ENCODE measurements at places on chromosomes 1 and 21.

GRCh38 chr21:45030682-45031570 lies 43.5 kb upstream of the ADARB1 start:
- no peak for DNase-seq

DNA sequence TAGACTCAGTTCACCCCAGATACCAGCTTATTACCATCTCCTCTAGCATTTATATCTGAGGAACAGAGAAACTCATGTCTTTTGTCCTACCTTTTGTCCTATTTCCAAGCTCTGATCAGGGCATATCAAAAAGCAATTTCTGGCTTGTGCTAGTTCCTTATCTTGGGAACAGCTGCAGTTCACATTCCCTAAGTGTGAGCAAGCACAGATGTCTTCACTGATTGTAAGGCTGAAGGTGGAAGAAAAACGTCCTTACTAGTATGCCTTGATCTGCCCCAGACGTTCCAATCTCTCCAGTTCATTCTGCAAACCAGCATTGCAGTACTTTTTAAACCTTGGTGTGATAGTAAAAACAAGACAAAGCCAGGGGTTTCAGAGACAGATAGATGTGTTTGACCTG lies 139.8 kb downstream of the NCAM2 start:
- DNase-seq = no peak

- DNase-seq = no peak
Measured at GRCh38 chr21:34941162-34941561, 107.9 kb downstream of the RUNX1 start.

- no peak for DNase-seq
Measured at GRCh38 chr1:24101796-24102586, 9.9 kb downstream of the MYOM3 start.

DNA sequence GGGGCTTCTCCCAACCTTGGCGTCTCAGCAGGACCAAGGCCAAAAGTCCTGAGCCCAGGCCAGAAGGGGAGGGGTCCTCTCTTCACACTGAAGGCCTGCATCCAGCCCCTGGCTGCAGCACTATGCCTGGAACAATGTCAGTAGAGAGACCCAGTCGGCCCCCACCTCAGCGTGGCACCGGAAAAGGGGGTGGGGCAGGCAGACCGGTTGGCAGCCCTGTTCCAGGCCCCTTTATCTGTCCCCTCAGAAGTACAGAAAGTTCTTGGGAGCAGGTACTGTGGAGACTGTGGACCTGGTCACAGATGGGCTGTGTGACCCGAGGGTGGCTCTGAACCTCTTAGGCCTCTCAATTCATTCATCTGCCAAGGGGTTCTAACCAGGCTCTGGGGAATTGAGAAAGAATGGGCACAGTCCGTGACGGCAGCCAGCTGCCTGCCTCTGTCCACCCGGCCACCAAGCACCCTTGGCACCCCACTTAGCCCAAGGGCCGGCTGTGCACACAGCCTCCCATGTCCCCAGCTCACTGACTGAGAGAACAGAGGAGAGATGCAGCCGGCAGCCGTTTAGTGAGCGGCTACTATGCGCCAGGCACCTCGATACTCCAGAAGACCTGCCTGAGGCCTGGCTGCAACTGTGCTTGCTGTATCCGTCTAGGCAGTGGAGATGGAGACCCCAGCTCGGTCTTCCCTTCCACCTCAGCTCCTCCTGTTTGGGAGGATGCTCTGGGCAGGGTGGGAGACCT lies 23.9 kb downstream of the RUNX3 start:
- no peak for DNase-seq

DNA sequence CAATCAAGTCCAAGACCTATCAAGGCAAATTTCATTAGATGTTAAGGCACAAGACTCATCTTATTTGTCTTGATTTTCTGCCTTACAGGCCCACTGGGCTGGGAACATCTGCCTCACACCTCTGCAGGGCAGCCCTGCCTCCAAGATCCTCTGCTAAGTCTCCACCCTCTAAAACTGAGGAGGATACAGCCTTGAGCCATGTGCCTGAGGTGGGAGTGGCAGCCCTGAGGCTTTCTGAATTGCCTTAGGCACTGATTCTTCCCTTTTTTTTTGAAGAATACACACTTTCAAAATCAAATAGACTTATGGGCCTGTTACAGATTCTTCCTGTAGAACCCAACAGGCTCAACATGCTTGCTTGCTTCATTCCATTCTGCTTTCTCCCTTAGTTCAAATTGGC lies 544.3 kb upstream of the ADAMTS5 start:
- no peak for DNase-seq

GRCh38 chr1:63327417-63328054 lies 5.2 kb downstream of the FOXD3 start:
- peak; percentile 42 for DNase-seq

DNA sequence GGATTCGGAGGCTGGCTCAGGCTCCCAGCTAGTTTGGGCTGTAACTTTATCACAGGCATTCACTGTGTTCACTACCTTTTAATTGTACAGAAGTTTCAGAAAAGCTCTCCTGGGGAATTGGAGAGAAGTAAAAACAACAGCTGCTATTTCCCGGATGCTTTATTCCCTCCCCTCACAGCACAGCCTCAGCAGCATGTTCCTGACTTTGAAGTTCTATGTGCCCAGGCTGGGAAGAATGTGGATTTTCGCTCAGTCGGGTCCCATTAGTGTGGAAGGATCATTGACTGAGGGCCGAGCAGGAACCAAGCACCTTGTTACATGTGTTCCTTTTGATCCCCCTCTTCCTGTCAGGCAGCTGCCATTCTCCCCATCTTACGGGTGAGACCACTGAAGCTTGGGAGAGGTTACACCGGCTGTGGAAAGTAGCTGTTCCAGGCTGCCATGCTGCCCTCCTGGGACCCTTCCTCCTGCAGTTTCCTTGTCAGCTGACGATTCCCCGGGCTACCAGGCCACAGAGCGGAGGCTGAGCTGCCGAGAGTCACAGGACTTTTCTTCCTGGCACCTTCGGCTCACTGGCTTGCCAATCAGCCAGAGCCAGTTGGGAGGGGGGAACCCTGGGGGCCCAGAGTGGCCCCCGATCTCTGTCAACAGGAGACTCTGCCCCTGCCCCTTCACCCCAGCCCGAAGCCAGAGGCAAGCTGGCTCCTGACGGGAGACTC lies 223.1 kb upstream of the TMEM51 start:
- DNase-seq = no peak

- no peak for DNase-seq
Measured at GRCh38 chr1:84742653-84743052, 52.4 kb upstream of the SSX2IP start.

DNA sequence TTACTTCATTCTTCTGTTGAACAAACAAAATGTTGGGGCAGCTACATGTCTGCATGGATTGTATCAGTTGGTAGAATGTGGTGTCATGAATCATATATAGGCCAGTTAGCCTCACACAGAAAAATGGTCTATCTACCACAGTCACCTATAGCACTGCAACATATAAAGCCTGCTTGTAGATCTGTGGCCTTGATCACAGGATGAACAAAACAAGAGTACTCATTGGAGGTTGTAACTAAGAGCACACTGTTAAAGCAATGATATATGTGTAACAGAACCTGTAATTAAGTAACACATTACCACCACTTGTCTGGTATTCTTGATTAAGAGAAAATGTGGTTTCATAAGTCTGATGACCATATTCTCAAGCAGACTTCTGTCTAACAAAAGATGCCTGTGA lies 167.3 kb upstream of the SGIP1 start:
- DNase-seq = no peak

DNA sequence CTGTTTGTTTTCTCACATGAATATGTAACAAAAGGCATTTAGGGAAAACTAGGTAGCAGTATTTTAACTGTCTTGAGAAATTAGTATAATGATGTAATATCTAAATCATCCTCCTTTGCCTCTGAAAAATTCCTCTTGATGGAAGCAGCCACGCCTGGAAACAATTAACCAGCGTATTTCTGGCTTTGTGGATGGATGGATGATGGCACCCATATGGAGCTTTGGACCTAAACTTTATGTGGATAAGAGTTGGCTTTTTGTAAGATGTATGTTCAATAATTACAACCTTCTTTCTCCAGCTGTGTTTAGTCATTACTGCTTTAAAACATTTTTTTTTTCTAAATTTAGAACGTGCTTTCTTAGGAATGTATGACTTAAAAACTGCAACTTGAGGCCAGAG lies 12.7 kb downstream of the CDCA8 start:
- DNase-seq = no peak

DNA sequence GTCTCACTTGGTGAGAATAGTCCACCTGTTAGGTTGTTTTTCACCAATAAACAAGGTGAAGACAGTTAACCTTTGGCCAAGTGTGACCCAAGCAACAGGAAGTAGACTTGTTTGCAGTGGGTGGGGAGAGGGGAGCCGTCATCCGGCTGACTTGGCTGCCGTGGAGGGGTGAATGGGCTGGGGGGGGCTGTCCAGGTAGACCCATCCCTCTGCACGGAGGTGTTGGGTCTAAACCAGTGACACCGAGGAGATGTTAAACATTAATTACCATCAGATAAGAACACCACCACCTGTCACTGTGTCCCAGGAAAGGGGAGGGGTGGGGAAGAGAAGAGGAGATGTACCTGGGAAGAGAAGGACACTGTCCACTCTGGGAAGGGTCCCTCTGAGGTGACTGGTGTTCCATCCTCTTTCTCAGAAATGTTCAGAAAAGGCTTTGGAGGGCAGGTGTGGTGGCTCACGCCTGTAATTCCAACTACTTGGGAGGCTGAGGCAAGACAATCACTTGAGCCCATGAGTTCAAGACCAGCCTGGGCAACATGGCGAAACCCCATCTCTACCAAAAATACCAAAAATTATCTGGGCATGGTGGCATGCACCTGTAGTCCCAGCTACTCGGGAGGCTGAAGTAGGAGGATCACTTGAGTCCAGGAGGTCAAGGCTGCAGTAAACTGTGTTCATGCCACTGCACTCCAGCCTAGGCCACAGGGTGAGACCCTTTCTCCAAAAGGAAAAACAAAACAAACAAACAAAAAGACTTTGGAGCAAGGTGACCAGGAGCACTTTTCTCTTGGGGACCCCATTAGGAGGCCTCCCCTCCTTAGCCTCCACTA lies 6.7 kb upstream of the MYOM3 start:
- DNase-seq = no peak

DNA sequence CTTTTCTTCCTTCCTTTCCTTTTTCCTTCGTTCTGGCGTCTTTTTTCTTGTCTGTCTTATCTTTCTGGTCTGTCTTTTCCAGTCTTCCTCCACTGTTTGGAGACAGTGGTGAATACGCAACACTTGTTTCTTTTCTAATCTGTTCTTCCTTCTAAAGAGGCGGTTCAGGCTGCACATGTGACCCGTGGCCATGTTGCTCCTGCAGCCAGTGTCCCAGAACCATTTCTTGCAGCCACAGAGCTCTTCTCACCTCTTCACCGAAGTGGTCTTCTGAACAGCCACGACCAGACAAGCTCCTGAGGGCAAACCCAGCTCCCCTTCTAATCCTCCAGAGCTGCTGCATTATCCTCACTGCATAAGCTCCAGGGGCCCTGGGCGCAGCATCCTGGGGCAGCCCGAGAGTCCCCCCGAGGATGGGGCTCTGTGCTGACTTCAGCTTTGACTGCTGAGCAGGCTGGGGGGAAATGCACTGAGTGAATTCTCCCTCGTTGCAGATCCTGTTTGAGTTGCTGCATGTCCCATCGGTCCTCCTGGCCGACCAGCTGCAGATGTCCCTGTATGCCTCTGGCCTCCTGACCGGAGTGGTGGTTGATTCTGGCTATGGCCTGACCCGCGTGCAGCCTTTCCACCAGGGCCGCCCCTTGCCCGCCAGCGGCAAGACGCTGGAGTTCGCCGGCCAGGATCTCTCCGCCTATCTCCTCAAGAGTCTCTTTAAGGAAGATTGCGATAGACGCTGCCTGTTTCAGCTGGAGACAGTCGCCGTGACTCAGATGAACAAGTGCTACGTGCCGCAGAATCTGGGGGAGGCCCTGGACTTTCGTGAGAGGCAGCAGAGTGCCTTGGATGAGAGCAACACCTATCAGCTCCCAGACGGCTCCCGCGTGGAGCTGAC lies 70.4 kb downstream of the ACTL8 start:
- DNase-seq = no peak

DNA sequence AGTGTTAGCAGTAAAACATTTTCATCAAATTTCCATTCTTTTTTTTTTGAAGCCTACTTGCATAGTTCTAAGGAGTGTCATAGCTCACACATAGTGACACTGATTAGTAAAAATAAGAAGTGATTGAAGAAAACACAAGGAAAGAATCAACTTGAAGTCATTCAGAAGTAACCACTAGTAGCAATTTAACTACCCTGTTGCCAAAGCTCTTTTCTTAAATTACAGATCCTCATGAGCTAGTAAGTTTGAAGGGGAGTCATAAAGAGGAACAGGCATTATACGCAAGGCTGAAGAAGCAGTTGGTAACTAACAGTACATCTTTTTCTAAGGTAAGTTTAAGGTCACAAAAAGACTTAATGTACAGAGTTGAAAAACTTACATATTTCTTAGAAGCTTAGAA lies 332.2 kb downstream of the CHRM3 start:
- no peak for DNase-seq

GRCh38 chr1:228938537-228938901 lies 203.2 kb downstream of the RHOU start:
- peak; percentile 2 for DNase-seq

DNA sequence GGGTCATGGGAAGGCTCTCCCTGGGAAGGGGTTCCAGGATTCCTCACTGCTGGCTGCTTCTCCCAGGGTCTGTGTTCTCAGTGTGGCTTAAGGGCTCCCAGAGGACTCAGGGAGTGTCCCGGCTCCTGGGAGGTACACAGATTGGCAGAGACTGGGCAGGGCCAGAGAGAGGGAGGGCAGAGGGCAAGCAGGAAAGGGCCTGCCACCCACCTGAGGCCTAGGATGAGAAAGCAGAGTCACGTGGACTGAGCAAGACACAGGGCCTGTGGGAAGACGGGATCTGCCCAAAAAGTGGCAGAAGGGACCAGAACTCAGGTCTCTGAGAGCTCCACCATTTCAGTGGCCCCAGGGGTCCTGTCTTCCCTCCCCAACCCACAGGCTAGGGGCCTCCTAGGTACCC lies 871 bp downstream of the SLFNL1 start:
- DNase-seq = no peak

- peak; percentile 72 for DNase-seq
Measured at GRCh38 chr1:41915786-41916571, 2.7 kb downstream of the HIVEP3 start.

GRCh38 chr21:44687671-44688070 lies 5.7 kb upstream of the KRTAP12-1 start:
- no peak for DNase-seq

GRCh38 chr1:38183096-38183495 lies 136.5 kb upstream of the POU3F1 start:
- DNase-seq = no peak

DNA sequence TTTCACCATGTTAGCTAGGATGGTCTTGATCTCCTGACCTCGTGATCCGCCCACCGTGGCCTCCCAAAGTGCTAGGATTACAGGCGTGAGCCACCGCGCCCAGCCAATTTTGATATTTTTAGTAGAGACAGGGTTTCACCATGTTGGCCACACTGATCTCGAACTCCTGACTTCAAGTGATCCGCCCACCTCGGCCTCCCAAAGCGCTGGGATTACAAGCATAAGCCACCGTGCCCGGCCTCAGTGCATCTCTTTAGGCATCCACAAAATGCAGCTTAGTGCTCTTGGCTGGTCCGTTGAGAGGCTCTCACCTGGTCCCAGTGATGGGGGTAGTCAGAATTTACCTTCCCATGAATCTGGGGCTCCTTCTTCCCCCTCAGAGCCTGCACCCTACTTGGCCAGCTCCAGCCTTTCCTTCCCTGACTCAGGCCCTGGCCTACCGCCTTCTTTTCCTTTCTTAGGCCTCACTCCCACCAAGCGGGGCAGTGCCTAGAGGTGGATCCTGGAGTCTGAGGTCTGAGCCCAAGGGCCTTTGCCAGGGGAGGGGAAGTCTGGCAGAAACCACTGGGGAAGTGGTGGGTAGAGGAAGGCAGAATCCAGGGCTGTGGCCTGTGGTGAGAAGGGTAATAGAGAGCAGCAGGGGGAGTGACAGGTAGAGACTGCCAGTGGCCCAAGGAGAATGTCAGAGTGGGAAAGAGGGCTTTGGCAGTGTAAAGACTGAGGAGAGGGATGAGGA lies 3.7 kb downstream of the LENEP start:
- no peak for DNase-seq

All from CD4-positive, alpha-beta T cell treated with Interleukin-2 at 100 ng/mL for 4 hours (primary cell).